ENCODE measurements at places on chromosomes 2 and 18.

GRCh38 chr2:44155666-44156446 is 12.8 kb upstream of the PPM1B start:
- no peak for DNase-seq

GRCh38 chr2:189305291-189305943 is 125.9 kb upstream of the COL5A2 start:
- no peak for DNase-seq

- DNase-seq, result no peak
Measured at GRCh38 chr2:39994151-39994550, 215.1 kb upstream of the THUMPD2 start.

GRCh38 chr2:88764850-88765153 is 73.3 kb downstream of the RPIA start:
- no peak for DNase-seq

- peak; percentile 76 for DNase-seq
Measured at GRCh38 chr18:22930089-22930713, 2.9 kb upstream of the RBBP8 start.

GRCh38 chr2:54864727-54865126 is 141.3 kb downstream of the EML6 start:
- DNase-seq, result no peak

GRCh38 chr2:127860130-127860529 is 2.2 kb upstream of the POLR2D start:
- DNase-seq, result no peak

DNA sequence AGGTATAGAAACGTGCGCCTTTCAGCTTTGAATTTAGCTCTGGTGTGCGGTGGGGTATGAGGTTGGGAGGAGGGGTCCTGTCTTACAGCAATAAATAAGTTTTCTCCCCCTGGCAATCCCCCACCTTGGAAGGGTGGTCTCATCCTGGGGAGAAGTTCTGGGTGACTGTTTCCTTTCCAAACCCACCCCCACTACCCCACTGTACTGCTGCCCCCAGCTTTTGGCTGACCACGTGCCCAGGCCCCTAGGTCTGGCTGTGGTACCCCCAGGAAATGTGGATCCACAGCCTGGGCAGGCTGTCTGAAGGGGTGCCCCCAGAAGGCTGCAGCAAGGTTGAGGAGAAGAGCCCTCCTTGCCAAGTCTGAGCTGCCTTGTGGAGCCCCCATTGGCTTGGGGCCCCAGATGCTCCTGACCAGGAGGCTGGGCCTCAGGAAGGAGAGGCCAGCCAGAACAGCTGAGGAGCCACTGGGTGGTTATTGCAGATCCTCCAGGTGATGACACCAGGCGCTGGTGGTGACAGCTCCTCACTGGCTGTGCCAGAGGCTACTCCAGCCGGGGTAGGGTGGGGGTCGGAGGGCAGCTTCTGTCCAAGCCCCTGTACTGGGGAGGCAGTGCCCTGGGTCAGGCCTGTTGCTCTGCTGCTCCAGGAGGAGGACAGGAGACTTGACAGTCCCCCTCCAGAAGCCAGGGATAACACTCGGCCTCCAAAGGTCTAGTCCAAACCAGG is 24.2 kb downstream of the CCT7 start:
- no peak for DNase-seq

DNA sequence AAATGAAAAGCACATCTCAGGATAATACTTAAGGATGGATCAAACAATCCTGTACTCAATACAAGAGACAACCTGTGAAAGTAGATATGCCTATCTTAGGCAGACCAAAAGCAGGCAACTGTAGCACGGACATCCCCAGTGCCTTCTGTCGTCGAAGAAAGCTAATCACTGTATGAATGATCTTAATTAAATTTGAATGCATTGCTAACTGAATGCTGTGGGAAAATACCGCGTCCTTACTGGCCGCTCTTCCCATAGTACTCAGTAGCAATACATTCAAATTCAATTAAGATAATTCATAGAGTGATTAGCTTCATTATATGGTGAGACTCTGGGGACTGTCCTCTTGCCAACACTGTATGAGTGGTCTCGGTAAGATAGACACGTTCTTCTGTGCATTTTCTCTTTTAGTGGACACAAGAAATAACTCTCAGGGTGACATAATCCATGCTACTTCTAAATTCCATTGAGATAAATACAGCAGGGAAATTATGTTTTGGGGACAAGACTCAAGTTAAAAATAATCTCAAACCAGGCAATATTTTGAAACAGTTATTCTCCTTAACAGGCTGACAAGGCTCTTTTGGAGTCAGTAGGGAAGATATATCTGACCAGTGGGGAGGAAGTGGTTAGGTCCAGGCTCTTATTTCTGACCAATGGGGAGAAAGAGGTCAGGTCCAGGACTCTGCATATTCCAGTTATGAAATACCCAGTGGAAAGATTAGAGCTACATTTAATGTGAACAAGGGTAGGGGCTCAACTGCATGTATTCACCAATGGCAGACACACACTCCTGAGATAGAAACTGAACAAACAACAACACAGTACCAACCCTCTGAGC is 97.3 kb downstream of the DOCK10 start:
- DNase-seq, result no peak

DNA sequence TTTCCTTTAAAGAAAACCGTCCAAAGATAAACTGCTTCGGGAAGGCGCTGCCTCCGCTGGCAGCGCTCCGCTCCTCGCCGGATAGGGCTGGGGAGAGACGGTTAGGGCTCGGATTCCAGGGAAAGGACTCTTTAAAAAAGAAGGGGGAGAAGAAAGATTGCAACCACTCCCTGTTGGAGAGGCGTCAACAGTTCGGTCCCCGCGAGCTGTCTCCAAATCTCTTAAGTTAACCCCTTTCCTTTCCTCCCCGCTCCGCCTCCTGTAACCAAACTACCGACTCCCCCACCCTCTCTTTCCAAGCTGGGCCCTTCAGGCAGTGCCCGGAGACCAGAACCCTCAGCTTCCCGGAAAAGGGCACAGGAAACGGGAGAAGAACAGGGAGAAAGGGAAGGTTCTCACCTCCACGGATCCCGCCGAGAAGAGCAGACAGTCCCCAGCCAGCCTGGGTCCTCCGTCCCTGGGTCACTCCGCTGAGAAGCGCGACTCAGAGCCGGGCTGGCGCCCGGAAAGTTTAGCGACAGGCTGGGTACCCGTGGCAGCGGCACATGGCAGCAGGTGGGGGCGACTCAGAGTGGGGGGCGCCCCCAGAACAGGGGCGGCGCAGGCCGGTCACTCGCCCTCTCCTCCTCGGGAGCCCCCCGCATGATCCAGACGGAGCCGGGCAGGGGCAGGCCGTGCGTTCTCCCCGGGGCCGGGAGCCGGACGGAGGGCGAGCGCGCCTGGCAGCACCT is 675 bp downstream of the FZD5 start:
- no peak for DNase-seq

All from COR-L47 (cell line).